Suppressor macrophage treated with lipopolysaccharide for 1 hour (primary cell): ENCODE measurements at places on chromosomes 1 and 21.

DNA sequence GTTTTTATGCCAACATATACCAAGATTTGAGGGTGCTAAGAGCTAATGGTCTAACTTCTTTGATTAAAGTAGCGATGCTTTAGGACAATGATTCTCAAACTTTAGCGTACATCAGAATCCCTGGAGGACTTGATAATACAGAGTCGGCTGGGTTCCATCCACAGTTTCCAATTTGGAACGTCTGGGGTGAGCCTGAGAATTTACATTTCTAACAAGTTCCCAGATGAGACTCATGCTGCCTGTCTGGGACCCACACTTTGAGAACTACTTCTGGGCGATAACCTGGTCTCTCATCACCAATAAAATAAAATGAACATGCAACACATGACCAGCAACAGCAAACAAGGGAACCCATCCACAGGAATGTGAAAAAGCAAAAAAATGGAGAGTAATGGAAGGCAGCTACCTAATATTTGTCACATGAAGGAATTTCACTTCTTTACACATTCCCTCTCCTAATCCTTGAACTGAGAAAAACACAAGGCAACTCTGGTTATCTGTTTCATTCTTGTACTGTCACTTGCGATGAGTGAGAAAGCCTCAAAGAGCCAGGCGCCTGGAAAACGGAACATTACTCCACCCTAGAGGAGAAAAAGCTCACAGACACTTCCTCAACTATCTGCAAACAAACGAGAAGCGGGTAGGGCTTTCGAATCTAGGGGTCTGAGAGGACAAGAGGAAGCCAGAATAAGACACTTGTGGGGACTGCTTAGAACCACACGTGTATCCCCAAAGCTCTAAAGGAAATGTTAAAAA is 14.0 kb downstream of the HSF2BP start:
- peak; percentile 92 for DNase-seq

DNA sequence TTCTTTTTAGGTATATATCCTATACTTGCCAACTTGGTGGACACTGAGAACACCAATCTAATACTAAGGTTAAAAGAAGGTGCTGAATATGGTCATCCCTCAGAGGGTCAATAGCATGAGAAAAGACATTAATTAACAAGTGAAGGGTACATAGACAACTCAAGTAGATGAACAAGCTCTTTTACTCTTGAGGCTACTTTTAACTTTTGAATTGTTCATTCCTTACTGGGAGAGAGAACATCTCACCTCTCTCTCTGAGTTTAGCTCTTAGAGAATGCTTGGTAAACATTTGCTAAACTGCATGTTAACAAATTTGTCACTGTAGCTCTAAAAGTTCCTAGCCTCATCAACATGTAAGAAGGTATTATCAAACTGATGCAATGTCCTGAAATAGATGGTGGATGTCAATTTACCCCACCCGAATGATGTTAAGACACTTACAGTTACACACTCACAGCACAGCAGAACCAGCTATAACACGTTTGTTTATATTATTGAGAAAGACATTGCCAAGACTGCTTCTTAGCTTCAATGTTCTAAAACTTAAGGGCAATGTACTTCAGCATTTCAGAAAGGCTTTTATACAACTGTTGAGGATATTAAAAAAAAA is 35.9 kb downstream of the HEATR1 start:
- no peak for DNase-seq

DNA sequence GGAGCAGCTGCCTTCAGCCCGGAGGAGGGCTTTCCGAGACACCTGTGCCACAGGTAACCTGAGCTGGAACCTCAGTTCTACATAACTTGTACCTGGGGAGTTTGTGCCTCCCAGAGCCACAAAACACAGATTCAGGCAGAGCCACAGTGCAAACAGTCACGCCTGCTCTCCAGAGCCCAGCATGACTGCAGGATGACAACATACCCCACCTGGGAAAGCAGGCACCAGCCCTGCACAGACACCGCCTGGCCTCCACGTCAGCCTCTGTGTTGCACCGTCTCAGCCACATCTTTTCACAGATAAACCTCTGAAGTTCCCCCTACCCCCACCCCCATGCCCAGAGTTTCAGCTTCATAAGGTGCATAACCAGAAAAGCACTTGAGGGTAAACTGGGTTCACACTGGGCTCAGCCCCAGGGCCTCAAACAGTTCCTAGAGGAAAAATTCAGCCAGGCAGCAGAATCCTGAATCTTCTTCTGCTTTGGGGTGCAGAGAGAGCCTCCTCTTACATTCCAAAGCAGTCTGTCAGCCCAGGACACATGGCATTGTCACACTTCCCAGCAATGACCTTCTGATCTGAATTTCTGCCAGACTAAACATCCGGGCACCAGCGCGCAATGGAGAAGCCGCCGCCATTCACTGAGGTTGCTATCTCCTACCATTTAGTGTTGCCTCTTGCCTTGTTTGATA is 229.5 kb downstream of the TOMM20 start:
- no peak for DNase-seq

DNA sequence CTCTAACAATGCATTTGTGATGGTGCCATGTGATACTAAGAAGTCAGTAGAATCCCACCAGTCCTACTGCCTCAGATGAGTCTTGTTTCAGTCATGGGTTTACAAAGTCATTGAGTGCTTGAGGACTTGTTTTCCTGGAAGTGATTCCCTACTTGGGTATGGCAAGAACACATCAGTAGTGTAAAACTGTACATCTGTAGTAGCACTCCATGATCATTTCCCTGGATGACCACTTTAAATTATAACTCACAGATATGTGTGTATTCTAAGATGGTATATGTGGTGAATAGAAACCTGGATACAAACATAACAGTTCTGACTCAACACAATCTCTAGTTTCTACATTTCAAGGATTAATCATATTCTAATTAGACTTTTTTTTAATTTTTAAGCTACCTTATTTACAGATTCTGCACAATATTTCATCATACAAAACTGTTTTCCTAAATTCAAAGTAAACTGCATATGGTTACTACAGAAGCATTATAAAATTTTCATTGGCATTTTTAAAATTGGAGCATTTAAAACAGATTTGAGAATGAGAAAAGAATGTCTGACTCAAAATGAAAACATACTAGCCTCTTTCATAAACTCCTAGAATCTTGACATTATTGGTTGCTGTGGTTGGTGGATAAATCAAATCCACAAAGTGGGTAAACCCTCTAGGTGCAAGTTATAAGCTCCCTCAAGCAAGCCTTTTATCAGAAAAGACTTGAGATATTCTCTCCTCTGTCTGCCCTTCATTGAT is 6.8 kb upstream of the PSMG1 start:
- DNase-seq, result no peak

DNA sequence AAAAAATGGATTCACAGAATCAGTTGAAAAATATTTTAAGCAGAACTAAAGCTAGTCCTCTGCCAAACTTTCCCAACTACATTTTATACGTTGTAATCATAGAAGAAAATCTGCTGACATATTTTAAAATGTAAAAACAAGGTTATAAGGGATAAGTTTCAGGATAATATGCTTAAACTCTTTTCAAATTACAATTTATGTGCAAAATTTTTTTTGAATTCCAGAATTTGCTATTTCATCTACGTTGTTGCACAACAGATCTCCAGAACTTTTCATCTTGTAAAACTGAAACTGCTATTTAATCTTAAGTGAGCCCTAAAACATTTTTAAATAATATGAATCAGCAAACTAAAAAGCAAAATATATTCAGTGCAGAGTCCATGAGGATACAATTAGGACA is 5.9 kb downstream of the EDEM3 start:
- DNase-seq, result no peak

DNA sequence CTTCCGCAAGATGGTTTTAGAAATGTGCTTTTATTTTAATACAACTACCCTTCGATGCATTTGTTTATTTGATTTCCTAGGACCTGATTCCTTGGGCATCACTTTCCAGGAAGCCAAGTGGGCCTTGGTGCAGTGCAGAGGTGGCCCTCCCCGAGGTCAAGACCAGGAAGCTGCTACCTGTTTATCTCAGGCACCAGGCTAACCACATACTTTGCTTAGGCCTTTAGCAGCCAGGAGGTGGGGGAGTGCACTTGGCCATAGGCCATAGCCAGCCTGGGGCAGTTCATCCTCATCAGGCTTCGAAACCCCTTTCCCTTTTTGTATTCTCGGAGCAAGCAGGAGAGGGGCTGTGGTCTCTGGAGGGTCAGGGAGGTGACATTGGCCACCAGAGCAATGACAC is 45.4 kb downstream of the SMYD2 start:
- DNase-seq, result no peak

GRCh38 chr1:205812271-205812877 is 624 bp downstream of the SLC41A1 start:
- DNase-seq, result no peak

DNA sequence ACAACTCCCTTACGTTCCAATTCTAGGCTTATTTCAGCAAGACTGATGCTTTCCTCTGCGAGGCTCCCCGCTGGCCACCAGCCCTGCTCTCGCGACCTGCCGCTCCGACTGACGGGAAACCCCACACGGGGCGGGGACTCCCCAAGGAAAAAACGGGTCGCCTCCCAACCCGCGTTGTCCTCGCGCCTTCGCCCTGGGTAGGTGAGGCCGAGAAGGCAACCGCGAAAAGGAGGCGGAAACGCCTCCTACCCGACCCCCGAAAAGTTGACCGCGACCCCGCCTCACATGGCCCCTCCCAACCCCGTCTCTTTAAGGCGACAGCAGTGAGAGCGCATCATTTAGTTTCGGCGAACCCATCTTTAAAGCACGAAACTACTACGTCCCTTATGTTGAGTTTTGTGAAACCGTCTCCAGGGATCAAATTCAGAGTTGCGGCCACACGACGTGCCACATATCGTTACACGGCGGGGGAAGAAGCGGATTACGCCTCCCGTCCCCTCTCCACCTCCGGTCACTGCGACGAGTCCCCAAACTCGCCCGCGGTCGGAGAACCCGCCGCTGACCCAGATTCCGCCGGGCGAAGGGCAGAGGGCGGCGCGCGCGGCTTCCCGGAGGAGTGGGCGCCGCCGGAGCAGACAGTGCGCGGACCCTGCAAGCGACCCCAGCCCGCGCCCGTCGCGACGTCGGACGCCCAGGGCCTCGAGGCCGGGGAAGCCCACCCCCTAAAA is 1.2 kb downstream of the ANP32E start:
- DNase-seq, result peak; percentile 87

- no peak for DNase-seq
Observed at GRCh38 chr1:41812453-41812852, 106.3 kb downstream of the HIVEP3 start.

DNA sequence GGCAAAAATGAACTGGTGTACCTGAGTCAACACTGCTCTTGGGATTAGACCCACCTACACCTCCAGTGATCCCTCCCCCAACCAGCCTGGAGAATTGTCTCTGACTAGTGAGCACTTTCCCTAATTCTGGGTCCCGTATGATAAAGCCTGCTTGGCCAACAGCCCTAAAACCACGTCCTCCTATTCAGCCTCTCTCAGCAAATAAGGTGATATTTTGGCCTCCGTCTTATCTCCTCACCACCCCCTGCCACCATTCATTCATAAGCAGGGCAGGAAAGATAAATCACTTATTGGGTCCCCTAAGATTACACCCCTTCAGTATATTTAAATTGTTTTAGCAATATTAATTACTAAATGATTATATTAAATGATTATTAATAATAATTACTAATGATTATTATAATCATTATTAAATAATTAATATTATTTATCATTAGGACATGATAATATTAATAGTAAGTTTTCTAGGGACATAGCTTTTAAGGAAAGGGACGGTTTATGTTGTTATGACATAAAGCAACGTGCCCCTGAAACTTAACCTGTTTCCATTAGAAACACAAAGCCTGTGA is 108.0 kb downstream of the DUSP10 start:
- DNase-seq, result no peak

GRCh38 chr1:42757892-42758275 is 8.9 kb downstream of the P3H1 start:
- no peak for DNase-seq

DNA sequence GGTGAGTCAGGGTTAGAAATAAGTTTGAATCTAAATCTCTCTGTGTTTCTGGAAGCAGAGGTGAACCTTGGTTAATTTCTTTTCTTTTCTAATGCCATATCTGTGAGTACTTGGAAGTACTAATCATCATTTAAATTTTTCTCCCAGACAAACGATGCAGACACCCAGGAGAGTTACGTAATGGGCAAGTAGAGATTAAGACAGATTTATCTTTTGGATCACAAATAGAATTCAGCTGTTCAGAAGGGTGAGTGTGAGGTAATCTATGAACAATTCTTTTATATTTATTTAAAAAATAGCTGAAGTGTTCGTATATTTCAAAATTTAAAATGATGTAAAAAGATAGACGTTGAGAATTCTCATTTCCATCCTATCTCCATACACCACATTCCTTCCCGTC is 11.2 kb downstream of the C4BPA start:
- DNase-seq, result no peak

DNA sequence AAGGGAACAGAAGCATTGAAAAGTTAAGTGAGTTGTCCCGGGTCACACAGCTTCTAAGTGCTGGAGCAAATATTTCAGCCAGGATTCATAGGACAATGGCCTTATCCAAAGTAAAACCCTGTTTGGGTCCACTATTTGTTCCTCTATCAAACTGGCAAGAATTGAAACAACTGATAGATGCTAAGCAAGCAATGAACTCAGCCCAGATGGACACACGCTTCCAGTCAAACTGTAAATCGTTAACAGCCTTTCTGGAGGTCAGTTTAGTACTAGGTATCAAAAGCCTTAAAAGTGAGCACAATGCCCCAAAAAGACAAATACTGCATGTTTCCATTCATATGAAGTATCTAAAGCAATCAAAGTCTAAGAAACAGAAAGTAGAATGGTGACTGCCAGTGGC is 779 bp upstream of the SVBP start:
- no peak for DNase-seq

DNA sequence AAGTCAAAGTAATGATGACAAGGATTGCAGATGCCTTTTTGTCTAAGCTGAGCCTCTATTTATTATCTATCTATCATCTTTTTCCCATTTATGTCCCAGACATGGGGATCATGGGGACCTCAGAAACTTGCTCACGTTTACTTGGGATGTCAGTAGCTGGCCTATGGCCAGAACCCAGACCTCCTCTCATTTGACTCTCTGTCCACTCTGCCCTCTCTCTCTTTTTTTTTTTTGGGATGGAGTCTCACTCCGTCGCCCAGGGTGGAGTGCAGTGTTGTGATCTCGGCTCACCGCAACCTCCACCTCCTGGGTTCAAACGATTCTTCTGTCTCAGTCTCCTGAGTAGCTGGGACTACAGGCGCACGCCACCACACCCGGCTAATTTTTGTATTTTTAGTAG is 3.7 kb upstream of the ID3 start:
- DNase-seq, result no peak

DNA sequence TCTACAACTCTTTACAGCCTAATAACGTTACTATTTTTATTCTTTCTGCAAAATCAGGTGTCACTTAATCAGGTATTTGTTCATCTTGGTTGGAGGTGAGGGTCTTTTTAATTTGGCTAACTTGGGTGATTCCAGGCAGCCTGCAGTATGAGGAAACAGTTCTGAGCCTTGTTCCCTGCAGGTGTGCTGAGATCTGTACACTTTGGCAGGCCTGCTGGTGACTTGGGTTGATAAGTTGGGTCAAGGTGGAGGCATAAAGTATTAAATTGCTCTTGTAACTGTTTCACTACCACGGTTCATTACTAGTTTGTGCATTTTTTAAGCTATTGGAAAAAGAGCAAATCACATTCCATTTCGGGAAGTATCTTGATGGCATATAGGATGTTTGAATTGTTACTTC is 10.0 kb downstream of the MAP3K21 start:
- no peak for DNase-seq

GRCh38 chr21:45894906-45895777 is 86.4 kb upstream of the COL6A1 start:
- no peak for DNase-seq
